Activated naive CD4-positive, alpha-beta T cell treated with anti-CD3 and anti-CD28 coated beads for 36 hours (primary cell): ENCODE measurements at places on chromosomes 2 and 18. TPM values are rescaled to one million over a fixed set of nuclear protein-coding genes. Genes with fewer than 3 reads are reported as not detected.
A peak's percentile ranks its signal among the peaks of the same experiment; 100 is the strongest.

Gene PKDCC
- not detected for total RNA-seq

Gene SLC5A7
- total RNA-seq: not detected

Gene SMAD2
- 116 TPM for total RNA-seq

Gene RTTN
- 32.0 TPM for total RNA-seq

Gene KCNK3
- not detected for total RNA-seq

Gene ERFE
- total RNA-seq: 0.40 TPM

Gene SKOR2
- not detected for total RNA-seq

Gene RIT2
- not detected for total RNA-seq

Gene C1QL2
- not detected for total RNA-seq

Gene PRSS56
- not detected for total RNA-seq

Gene SLC30A3
- total RNA-seq: 0.55 TPM

Gene PROC
- total RNA-seq: not detected

Gene KLF11
- total RNA-seq: 3.1 TPM

DNA sequence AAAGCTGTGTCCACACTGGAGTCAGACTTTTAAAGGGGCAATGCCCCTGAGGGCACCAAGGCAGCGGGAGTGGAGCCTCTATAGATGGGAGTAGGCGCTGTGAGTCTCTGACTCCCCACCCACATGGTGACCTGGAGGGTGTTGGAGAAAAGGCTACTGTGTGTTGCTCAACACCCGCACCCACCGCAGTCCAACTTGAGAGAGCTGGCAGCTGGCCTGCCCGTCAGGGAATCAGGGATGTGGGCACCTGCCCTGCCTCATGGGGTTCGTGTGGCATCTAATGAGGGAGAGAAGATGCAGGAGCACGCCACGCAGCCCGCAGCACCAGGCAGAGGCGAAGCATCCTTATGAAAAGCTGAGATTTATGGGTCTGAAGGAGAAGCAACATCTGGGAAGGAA lies 84.2 kb downstream of the KLHL29 start:
- DNase-seq: no peak

DNA sequence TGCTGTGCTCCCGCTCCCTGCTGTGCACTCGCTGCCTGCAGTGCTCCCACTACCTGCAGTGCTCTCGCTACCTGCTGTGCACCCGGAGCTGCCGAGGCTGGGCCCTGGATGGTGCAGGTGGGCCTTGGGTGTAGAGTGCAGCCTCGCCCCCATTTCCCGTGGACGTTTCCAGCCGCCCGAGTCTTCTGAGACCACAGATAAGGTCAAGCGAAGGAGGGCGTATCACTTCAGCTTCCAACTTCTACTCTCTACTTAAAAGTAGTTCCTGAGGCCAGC lies 15.9 kb downstream of the TMEM18 start:
- DNase-seq: no peak

- no peak for DNase-seq
These were observed 169.1 kb downstream of the NDUFA10 start for GRCh38 chr2:239855863-239856587.

- no peak for DNase-seq
These were observed 96.5 kb downstream of the EPB41L5 start for GRCh38 chr2:120109186-120110061.

- DNase-seq: no peak
These were observed 91.6 kb downstream of the PRKRA start for GRCh38 chr2:178359192-178359912.

DNA sequence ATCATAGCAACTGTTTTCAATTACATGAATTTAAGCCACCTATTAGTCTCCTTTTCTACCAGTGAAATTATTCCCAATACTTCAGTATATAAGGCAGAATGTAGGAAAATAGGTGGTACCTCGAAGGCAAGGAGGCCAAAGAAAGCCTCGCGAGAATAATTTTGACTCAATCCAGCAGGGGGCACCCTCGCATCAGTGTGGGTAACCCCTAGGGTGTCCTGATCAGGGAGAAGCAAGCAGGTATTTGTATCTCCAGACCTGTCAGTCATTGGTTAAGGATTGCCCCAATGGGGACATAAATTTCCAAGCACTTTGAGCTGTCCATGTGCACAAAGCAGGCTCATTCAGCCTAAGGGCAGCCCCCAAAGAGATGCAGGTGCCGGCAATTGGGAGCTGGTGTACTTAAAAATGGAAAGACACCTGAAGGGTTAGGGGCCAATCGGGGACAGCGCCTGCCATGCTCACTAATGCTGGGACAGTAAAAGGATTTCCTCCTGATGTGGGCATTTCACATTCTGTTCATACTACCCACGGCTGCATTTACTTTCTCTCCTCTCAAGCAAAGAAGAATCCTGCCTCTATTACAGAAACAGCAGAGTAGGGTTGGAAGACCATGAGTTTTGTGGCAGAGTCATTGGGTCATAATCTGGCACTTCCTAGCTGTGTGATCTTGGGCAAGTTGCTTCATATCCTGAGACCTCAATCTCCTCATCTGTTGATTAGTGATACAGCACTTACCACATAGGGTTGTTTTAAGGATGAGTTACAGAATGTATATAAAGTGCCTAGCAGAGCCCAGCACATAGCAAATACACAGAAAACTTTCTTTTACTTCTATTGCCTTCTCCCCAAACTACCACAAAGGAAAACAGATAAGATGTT lies 136.1 kb downstream of the ICOS start:
- peak; percentile 92 for DNase-seq

- DNase-seq: no peak
These were observed 118.1 kb downstream of the ABCA12 start for GRCh38 chr2:215020283-215020682.

DNA sequence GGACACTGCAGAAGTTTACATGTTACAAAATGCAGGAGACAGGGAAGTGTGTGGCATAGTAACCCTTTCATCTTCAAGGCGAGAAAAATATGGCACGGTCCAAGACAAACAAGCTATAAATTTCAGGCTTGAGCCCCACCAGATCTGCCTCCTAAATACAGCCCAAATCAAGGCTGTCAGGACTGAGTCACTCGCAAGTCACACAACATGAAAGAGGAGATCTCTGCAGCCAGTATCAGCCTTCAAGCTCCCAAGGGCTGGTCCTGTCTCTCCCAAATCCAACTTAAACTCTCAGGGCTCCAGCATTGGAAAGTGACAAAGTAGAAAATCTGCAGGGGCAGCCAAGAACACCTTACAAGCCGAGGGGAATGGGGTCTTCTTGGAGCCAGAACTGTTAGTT lies 106.3 kb upstream of the GATA6 start:
- no peak for DNase-seq

DNA sequence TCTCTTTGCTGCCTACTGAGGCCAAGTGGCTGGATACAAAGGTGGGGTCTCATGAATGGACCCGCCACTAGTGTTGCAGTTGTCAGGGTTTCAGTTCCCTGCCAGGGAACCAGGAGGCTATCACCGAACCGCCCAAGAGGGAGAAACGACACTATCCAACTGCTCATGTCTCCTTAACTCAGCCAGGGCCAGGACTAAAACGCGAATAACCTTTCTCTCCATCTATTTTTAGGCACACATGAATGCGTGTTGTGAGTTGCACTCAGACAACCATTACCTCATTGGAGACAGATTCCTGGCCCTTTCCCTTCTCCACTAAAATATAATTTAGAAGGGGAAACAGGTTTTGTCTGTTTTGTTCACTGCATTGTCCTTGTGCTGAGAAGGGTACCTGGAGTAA lies 559.5 kb downstream of the SOCS6 start:
- DNase-seq: no peak

- DNase-seq: no peak
These were observed 9.9 kb upstream of the EDAR start for GRCh38 chr2:108998911-108999310.

DNA sequence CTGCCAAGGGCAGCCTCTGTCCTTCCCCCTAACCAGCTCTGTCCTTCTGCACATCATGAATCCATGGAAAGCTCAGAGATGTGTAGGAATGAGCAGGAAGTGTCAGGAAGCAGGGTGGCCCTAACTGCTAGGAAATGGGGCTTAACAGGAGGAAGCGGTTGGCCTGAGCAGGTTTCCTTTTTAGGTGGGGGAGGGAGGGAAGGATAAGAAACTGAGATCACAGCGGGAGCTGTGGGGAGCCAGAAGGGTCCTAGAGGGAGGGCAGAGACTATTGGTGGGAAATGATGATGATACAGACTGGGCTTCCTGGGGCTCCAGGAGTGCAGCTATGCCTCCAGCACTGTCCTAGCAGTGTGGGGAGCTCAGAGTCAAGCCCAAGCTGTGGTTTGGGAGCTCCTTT lies 182.0 kb downstream of the SH3BP4 start:
- no peak for DNase-seq

GRCh38 chr2:3557639-3558204 lies 411 bp downstream of the RNASEH1 start:
- no peak for DNase-seq

DNA sequence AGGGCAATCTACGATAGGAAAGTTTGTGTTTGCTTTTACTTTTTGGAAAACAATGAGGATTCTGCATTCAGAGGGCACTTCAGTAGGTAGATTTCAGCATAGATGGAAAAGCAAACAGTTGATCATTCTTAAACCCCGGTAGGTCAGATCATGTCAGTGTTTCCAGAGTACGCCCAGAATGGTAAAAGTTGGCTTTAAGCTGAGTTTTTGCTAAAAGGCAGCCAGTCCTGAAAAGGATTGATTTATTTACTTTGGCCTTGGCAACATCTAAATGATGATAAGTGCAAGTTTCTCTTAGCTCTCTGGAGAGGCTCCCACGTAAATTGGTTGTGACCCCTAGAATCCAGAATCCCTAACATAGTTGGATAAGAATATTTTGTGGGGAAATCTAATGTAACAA lies 168.0 kb downstream of the DIS3L2 start:
- DNase-seq: no peak

DNA sequence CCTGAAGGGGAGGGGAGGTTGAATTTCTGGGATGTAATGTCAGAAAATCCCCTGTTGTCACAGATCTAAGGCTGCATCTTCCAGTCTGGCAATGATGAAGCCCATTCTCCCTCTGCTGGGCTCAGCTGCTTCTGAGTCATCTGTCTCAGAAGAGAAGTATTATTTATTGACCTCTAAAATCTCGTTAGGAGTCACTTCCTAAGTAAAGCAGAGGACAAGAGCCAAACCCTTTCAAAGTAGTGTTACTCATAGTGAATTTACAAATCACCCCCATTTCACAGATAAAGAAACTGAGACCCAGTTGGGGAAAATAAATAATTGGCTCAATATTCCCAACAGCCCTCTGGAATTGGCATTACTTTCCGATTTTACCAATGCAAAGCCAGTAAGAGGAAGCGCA lies 167.3 kb upstream of the SKOR2 start:
- no peak for DNase-seq

- no peak for DNase-seq
These were observed 79.4 kb upstream of the SRD5A2 start for GRCh38 chr2:31660165-31660564.

DNA sequence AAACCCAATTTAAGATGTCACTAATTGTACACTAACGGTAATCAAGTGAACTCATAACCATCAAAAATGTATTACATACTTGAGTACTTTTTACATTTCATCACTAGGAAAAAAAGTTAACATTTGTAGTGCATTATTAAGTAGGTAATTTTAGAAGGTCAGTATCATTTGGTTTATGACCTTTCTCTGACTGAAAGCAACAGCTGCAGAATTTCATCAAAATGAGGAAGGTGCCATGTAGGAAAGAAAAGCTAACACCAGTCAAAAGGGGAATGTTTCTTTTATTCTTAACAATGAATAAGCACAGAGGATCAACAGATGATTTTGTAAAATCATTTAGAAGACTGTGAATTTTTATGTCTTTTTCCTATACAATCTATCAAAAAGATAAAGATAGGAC lies 79.0 kb downstream of the PIGN start:
- no peak for DNase-seq

- DNase-seq: no peak
These were observed 1.3 kb downstream of the YWHAQ start for GRCh38 chr2:9629222-9630116.

GRCh38 chr18:36189486-36189885 lies 2.2 kb downstream of the MOCOS start:
- no peak for DNase-seq

- DNase-seq: no peak
These were observed 34.9 kb upstream of the NEDD4L start for GRCh38 chr18:58009166-58009565.
